Esophagus muscularis mucosa (tissue), 4 donors: ENCODE measurements at places on chromosomes 5 and 9. TPM values are rescaled to one million over a fixed set of nuclear protein-coding genes. Genes with fewer than 3 reads are reported as not detected.

GRCh38 chr9:124325816-124326215 lies 68.1 kb downstream of the NEK6 start:
- no peak overlapping the region for H3K4me3 ChIP-seq
- peaks cover 66% of the 10 kb centered on the region for H3K36me3 ChIP-seq
- DNase-seq = no peak

ADAMTSL2 gene
- total RNA-seq = 2.9 TPM

CEP78 gene
- total RNA-seq = 8.6 TPM

DNA sequence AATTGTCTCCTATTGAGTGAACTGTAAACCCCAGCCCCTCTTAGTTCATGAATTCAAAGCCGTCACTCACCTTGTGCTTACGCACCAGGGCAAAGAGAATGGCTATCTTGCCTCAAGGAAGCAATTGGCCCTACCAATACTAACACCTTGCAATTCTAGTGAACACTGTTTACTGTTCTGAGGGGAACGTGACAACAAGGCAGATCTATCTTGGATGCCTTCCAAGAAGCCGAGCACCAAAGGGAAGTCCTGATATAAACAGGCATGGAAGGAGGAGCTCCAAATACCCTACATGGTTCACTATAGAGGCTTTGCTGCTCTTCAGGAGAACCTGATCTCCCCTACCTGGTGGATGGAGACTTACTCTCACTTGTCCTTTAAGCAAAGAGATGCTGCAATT lies 1.7 kb upstream of the PLPPR1 start:
- no peak overlapping the region for H3K4me3 ChIP-seq
- no peak for DNase-seq
- H3K4me1 ChIP-seq = peaks cover 30% of the 10 kb centered on the region
- H3K36me3 ChIP-seq = no peaks in the 10 kb centered on the region
- peaks cover 63% of the 10 kb centered on the region for H3K27me3 ChIP-seq
